ENCODE measurements at places on chromosomes 5 and 9.

GRCh38 chr9:96379461-96379860 lies 4.0 kb downstream of the SLC35D2 start:
- no peaks in the 10 kb centered on the region for H3K27me3 ChIP-seq
- no peak overlapping the region for H3K27ac ChIP-seq

GRCh38 chr9:127004946-127005769 lies 90.6 kb downstream of the RALGPS1 start:
- no peaks in the 10 kb centered on the region for H3K4me1 ChIP-seq
- H3K27me3 ChIP-seq = no peaks in the 10 kb centered on the region
- DNase-seq = no peak
- H3K4me3 ChIP-seq = no peak overlapping the region

GRCh38 chr9:127614961-127615360 lies 2.9 kb downstream of the STXBP1 start:
- H3K36me3 ChIP-seq = no peaks in the 10 kb centered on the region
- no peak overlapping the region for H3K4me3 ChIP-seq
- no peaks in the 10 kb centered on the region for H3K4me1 ChIP-seq

- no peak for DNase-seq
- no peaks in the 10 kb centered on the region for H3K4me1 ChIP-seq
- H3K27ac ChIP-seq = no peak overlapping the region
- H3K4me3 ChIP-seq = no peak overlapping the region
- no peaks in the 10 kb centered on the region for H3K36me3 ChIP-seq
- H3K27me3 ChIP-seq = no peaks in the 10 kb centered on the region
Observed at GRCh38 chr5:156974328-156974727, 11.3 kb upstream of the TIMD4 start.

- no peaks in the 10 kb centered on the region for H3K36me3 ChIP-seq
- H3K4me1 ChIP-seq = peaks cover 32% of the 10 kb centered on the region
- H3K4me3 ChIP-seq = no peak overlapping the region
- peak overlapping the region; percentile 79 for H3K27ac ChIP-seq
- DNase-seq = peak; percentile 87
Observed at GRCh38 chr9:113580041-113580953, 116.8 kb downstream of the RGS3 start.

GRCh38 chr5:79973511-79973910 lies 17.6 kb downstream of the MTX3 start:
- no peak overlapping the region for H3K4me3 ChIP-seq
- no peak overlapping the region for H3K27ac ChIP-seq
- no peaks in the 10 kb centered on the region for H3K27me3 ChIP-seq
- no peaks in the 10 kb centered on the region for H3K36me3 ChIP-seq
- no peak for DNase-seq

DNA sequence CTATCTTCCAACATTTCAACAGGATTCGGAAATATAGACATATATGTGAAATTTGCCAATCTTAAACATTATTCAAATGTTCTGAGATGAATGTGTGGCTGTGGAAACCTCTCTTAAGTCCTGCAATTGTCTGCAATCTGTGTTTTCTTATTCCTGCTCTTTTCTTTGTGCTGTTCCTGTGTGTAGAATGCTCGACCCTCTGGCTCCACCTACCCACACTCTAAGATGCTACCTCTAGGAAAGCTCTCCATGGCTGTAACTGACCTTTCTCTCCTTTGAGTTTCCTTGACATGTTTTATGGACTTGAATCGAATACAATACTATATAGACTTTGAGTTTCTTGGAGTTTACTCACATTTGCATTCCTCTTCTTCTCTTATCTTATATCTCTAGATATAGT lies 120.6 kb upstream of the ASTN2 start:
- H3K36me3 ChIP-seq = no peaks in the 10 kb centered on the region
- no peak overlapping the region for H3K27ac ChIP-seq
- H3K4me1 ChIP-seq = no peaks in the 10 kb centered on the region
- DNase-seq = no peak
- H3K27me3 ChIP-seq = no peaks in the 10 kb centered on the region

DNA sequence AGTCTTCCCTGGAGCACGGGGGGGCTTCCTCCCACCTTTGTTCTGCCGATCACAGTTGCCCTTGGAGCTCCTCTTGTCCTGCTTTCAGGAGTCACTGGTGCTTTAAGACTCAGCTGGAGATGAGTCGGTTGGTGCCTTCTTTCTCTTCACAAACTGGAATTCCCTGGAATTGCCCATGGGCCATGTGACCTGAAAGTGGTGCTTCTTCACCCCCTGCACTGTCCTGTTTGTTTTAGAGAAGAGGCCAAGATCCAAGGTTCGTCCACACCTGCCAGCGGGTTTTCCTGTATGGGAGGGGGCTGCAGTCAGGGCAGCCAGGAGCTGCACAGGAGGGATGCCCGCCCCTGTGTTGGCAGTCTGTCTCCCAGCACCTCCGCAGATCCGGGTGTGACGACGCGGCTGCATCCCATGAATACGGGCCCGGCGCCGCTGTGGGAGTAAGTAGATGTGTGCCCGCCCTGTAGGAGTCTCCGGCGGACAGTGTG lies 9.5 kb upstream of the MRPS2 start:
- H3K4me1 ChIP-seq = no peaks in the 10 kb centered on the region
- H3K27ac ChIP-seq = no peak overlapping the region
- no peaks in the 10 kb centered on the region for H3K36me3 ChIP-seq
- no peak overlapping the region for H3K4me3 ChIP-seq

- no peak overlapping the region for H3K4me3 ChIP-seq
- no peaks in the 10 kb centered on the region for H3K4me1 ChIP-seq
Observed at GRCh38 chr9:120398286-120398685, 181.7 kb downstream of the CDK5RAP2 start.

- H3K27ac ChIP-seq = no peak within 1 kb of the TSS
- DNase-seq = no peak
- H3K36me3 ChIP-seq = no peaks in the 10 kb centered on the region
- H3K27me3 ChIP-seq = no peaks in the 10 kb centered on the region
- H3K4me1 ChIP-seq = no peaks in the 10 kb centered on the region
Observed at GRCh38 chr5:141373673-141374317, at the start of gene PCDHGA6. Gene PCDHGA6, plus strand, starts transcription at chr5:141373891. Its CDS starts 193 bp downstream, at chr5:141374084.

DNA sequence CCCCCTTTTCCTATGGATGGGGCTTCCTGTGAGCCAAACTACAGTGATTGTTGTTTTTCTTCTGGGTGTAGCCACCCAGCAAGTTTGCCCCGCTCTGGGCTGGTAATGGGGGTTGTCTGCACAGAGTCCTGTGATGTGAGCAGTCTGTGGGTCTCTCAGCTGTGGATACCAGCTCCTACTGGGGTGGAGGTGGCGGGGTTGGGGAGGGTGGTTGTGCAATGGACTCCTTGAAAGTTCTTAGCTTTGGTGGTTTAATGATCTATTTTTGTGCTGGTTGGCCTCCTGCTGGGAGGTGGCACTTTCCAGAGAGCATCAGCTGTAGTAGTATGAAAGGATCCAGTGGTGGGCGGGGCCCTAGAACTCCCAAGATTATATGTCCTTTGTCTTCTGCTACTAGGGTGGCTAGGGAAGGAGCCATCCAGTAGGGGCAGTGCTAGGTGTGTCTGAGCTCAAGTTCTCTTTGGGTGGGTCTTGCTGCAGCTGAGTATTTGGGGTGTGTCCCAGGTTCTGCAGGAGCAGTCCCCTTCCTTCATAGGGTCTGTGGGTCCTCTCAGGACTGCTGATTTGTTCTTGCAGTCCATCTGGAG lies 275.6 kb upstream of the PAPPA start:
- DNase-seq = no peak
- no peak overlapping the region for H3K27ac ChIP-seq
- no peaks in the 10 kb centered on the region for H3K27me3 ChIP-seq
- H3K4me3 ChIP-seq = no peak overlapping the region
- H3K36me3 ChIP-seq = no peaks in the 10 kb centered on the region

DNA sequence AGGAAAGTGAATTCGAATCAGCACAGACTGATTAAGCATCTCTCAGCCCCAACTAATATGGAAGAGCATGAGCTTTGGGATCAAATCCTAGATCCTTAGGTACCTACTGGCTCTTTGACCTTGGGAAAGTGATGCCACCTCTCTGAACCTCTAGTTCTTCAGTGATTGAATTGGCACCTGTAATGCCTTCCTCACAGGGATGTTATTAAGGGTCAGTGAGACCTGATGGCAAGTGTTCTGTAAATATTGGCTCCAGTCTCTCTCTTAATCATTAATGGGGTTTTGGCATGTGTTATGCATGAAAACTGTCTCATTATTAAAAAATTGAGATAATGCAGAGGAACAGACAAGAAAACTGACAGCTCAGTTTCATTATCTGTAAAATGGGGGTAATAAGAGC lies 115.8 kb downstream of the INSYN2B start:
- no peaks in the 10 kb centered on the region for H3K36me3 ChIP-seq
- H3K27me3 ChIP-seq = no peaks in the 10 kb centered on the region
- no peaks in the 10 kb centered on the region for H3K4me1 ChIP-seq
- H3K27ac ChIP-seq = no peak overlapping the region
- H3K4me3 ChIP-seq = no peak overlapping the region

- no peak for DNase-seq
- no peak overlapping the region for H3K27ac ChIP-seq
- no peaks in the 10 kb centered on the region for H3K36me3 ChIP-seq
- H3K4me1 ChIP-seq = no peaks in the 10 kb centered on the region
- no peaks in the 10 kb centered on the region for H3K27me3 ChIP-seq
- no peak overlapping the region for H3K4me3 ChIP-seq
Observed at GRCh38 chr9:27473111-27473529, 51.0 kb upstream of the IFNK start.

GRCh38 chr9:96199006-96199405 lies 103.0 kb downstream of the HSD17B3 start:
- H3K4me1 ChIP-seq = no peaks in the 10 kb centered on the region
- H3K27me3 ChIP-seq = no peaks in the 10 kb centered on the region
- H3K27ac ChIP-seq = no peak overlapping the region
- H3K36me3 ChIP-seq = no peaks in the 10 kb centered on the region

DNA sequence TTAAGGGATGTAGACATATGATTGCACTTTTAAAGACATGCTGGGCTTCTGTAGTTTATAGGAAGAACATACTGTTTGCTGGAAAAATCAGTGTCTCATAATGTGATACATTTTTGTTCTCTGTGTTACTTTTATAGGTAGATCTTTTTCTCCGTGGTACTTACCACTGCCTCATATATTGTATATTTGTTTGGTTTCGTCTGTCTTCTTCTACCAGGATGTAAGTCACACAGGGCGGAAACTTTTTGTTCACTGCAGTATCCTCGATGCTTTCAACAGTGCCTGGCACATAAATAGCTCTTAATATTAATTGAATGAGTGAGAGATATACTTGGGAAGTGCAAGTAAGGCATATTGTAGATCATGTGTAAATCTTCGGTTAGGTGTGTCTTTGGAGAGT lies 135.4 kb downstream of the GDNF start:
- no peak overlapping the region for H3K4me3 ChIP-seq
- no peaks in the 10 kb centered on the region for H3K4me1 ChIP-seq
- H3K27ac ChIP-seq = no peak overlapping the region
- no peaks in the 10 kb centered on the region for H3K27me3 ChIP-seq
- H3K36me3 ChIP-seq = no peaks in the 10 kb centered on the region

All from colonic mucosa (tissue), 4 donors.